NK-92 treated with Interleukin-12 subunit alpha and Interleukin-12 subunit beta, amount 100 ng/mL, for 24 hours (cell line): ENCODE measurements at places on chromosomes 5 and 9.
A peak's percentile ranks its signal among the peaks of the same experiment; 100 is the strongest.

DNA sequence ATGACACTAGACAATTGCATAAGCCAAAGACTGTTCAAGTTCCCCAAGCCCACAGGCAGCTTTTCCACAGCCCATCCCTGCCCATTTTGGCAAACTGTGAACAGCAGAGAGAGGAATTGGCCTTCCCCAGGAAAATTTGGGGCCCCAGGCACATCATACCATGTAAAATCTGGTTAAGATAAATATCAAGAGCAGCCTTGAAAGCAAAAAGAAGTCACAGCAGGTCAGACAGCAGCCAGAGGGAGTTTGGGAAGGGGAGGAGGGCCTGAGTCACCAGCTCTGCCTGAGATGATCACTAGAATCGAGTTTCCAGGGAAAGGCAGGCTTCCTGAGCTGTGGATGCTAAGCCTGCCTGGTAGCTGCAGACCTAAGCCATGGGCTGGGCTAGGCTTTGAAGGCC, 179.2 kb downstream of the RFK start:
- no peak for DNase-seq

DNA sequence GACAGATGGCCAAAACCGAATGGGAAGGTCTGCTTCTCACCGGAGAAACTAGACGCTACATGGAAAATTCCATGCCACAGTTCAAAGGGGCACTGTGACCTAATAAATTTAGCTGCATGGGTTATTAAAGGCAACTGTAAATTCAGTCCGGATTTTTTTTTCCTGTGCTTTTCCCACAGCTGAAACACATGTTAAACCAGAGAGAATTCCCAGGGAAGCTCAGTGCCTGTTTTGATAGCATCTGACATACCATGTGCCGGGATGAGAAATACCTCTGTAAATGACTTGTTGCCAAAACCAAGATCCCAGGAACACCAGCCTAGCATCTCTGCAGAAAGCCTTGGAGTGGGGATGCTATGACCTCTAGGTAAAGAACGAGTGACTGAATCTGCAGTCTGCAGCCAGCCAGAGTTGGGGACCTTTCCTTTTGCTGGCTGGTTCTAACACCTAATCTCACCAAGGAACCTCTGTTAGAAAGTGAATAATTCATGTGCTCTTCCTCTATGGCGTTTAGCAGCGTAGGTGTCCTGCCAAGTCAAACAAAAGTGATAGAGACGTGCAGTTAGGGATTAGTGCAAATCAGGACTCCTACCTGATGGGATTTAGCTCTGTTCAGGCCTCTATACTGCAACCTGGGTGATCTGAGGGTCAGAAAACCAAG, 77.9 kb downstream of the SLIT3 start:
- DNase-seq = no peak

DNA sequence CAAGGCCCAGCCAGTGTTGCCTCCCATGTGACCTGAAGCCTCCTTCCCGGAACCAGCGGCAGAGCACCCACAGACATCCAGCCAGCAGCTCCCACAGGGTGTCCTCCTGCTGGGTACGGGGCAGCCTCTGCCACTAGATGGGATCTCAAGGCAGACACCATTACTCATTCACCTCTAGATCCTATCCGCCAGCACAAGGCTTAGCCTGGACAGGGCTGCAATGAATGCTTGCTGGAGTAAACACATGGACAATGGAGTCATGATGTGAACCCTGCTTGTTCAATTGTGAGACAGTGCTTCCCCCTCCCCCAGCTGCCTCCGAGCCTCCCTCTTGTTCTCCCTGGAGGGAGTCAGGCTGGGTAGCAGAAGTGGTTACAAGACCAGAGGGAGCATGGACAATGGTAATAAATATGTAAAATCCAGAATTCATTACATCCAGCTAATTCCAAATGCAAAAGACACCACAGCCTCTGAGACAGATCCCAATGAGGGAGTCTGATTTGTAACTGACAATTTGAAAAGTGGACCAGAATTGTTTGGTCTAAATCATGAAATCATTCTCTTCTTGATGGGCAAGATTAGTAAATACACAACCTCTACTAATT, 132.0 kb downstream of the CRB2 start:
- DNase-seq = no peak

DNA sequence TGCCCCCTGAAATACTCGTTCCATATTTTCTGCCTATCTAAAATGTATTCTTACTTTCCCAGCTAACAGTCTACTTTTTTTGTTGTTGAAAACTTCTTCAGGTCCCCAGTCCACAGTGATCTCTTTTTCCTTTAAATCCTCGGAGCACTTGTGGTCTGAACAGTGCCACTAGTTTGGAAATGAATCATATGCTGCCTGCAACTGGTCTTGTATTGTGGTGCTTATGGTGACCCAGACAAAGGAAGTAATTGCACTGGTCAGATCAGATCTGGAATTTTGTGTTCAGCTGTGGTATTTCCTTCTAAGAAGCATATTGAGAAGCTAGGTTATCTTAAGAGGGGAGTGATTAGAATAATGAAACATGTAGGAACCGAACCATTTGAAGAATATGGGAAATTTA, 2.9 kb downstream of the UNC13B start:
- no peak for DNase-seq

DNA sequence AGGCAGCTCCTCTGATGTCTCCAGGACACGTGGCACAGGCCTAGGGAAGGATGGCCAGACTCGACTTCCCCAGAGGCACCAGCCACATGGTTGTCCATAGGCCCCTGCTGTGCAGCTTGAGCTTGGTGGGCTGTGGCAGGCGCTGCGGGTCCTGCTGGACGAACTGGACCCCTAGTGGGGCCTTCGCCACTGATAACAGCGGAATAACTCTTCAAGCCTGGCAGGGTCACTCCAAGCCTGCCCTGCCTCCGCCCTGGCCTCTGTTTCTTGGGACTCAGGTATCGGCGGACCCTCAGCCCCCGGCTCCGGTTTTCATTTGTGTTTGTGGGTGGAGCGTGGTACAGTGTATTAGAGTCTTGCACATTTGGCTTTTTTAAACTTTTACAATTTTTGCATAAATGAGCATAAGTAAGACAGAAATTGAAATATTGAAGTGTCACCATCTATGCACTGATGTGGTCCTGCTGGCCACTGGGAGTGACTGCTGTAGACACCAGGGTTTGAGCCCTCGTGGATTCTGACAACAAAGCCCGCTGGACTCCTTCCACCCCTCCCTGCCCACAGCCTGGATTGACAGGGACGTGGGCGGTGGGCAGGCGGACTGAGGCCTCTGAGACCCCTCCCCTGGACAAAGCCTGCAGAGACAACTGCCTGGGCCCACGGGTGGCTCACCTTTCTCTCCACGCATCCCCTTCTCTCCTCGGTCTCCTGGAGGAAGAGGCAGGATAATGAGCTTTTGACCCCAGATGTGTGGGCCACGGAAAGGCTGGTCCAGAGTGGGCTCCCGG, 3.8 kb downstream of the FCN1 start:
- DNase-seq = no peak

DNA sequence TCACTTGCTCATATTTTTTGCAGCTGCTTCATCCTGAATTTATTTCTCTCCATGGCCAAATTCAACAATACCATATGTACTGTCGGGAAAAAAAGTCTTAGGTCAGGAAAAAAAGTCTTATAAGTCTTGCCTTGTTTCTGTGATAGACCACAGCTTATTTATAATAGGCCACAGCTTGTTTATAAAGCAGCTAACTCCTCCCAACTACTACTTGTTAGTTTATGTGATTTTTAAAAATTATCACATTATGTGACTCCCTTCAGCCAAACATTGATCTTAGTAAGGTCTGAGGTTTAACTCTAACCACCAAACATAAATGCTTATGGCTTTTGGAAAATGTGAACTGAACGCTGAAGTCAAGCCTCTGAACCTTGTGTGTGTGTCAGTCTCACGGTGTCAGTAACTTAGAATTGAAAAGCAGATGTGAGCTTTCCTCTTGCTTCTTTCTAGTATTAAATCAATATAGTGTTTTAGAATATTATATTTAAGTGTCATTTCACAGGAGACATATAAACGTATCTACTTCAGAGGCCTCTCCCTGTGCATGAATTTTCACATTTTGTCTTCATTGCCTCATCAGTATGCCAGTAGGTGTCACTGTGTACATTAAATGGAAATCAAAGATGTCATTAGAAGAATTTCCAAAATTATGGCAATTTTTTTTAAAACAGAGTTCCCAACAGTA, 51.3 kb downstream of the SNX24 start:
- no peak for DNase-seq

DNA sequence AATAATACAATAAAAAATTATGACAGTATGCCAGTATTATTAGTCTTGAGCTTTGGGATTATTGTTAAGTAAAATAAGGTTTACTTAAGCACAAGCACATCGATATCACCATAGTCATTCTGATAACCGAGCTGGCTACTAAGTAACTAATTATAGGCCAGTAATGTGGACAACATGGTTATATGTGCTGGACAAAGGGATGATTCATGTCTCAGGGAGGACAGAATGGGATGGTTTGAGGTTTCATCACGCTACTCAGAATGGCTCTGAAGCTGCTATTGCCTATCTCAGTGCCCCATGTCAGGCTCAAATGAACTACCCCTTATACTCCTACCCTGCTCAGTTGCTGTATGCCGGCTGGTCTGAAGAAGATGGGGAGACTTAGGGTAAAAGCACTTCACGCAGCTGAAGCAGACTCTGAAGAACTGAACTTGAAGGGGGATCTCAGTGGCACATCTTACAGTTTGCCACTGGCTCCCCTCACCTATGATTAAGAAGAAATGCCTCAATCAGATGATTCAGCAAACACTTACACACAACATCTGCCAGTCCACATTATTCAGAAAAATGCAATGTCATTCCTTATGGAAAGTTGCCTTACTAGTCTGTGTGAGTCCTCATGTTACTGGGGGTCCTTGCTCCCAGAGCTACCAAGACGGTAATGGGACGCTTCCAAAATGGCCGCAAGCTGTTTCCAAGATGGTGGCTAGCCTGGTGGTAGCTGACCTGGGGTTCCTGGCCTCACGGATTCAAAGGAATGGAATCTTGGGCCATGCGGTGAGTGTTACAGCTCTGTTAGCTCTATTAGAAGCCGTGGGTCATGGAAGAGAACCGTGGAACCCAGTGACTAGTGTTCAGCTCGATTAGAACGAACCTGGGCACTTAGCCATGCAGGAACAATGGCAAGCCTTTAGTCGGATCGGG, 1098.6 kb downstream of the TAF11L14 start:
- no peak for DNase-seq

DNA sequence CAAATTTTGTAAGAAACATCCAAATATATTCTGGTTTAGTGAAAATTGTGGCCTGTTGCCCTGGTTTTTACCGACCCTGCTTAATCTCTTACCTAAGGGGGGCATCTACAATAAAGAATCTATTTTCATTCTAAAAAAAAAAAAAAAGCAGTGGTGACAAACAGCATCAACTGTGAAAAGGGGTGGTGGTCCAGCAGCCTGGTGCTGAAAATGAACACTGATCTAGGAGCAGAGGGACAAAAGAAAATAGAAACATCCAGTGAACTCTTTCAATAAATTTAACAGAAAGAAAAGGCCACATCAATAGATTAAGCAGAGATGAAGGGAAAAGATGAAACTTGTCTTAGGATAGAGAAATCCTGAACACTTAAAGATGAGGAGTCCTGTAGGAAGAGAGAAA, 348.7 kb upstream of the GRAMD2B start:
- DNase-seq = no peak

GRCh38 chr5:181219262-181220177, 3.6 kb upstream of the TRIM41 start:
- no peak for DNase-seq

GRCh38 chr5:36877667-36878391, 1.3 kb downstream of the NIPBL start:
- no peak for DNase-seq

DNA sequence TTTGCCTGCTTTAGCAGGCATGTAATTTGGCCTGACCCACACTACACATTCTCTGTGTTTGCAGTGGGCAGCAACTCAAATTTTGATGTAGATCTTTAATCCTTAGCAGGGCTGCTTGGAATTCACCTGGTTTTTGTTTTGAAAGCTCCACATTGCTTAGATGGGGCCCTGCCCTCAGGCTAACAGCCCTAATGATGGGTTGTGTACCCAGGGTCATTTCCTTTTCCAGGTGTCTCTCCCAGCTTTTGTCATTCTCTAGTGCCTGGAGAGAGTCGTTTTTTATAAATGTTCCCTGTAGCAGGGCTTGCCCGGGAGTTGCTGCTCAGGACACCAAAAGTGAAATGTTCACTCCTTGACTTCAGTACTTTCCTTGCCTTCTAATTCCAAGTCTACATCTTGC, 126.3 kb downstream of the TRIO start:
- DNase-seq = no peak

GRCh38 chr5:126363658-126364057, 59.6 kb upstream of the GRAMD2B start:
- DNase-seq = no peak

DNA sequence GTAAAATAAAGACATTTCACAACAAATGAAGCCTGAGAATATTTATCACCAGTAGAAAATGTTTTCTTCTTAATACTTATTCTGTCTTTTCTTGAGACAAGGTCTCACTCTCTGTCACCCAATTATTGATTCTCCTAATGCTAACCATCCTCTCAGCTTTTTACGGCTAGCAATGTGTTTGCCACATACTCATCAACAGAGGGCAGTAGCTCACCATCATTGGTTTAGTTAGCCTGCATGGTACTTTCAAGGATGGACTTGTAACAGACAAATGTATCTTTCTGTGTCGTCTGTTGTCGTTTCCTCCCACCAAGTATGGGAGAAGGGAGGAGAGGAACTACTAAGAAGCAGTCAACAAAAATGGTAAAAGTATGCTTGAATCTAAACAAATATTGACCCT, 5.9 kb upstream of the ACO1 start:
- peak; percentile 1 for DNase-seq

DNA sequence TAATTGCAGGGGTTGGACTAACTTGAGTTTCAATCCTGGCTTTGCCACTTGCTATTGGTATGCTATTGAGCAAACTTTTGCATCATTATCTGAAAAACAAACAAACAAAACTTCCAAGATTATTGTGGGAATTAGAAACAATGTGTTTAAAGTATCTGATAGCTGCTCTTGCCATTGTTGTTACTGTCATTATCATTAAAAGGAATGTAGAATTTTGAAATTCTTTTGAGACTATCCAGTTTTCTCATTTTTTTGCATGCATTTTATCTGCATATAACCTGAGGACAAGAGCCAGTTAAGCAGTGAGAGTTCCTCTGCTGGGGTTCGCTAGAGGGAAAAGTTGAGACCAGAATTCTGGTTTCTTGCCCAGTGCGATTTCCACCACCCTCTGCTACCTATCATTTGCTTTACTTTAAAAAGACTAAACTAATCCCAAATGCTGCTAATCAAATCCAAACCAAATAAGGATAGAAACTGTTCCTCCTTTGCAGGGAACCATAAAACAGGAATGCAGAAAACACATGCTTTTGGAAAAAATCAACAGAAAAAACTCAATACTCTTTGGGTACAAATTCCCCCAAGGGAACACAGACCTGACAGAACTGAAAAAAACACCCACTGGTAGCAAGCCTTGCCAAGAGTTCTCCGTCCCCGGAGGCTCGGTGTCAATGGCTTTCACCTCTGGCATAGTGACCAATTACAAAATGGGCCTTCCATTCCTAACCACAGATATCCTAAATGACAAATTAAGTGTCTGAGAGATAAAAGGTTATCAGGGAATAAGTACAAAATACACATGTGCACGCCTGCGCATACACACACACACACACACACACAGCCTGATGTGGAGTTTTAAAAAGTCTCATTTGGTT, 373.7 kb downstream of the ARL15 start:
- DNase-seq = no peak
